ENCODE measurements at places on chromosomes 4 and X.
A peak's percentile ranks its signal among the peaks of the same experiment; 100 is the strongest.

DNA sequence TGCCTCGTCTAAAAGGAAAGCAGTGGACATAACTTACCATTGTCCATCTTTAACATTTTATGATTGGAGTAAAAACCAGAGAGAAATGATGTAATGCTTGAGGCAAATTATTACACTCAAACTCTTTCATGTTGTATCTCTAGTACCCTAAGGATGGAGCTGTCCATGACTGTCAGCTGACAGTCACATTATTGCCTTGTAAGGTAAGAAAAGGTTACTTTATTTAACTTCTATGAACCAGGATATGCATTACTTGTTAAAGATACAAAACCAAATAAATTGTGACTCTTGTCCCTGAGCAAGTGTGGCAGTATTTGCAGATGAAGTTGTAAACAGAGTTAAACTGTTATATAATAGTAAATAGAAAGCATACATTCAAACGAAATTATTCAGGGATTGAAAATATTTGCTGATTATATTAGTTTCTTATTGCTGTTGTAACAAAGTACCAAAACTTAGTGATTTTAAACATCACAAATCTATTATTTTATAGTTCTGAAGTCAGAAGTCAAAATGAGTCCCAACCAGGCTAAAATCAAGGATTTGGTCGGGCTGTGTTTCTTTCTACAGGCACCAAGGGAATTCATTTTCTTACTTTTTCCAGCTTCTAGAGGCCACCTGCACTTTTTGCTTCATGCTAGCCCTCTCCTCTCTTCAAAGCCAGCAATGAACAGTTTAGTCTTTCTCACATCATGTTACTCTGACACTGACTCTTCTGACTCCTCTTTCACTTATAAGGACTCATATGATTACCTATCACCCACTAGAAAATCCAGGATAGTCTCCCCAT is 113.8 kb downstream of the CEP44 start:
- no peak for DNase-seq

GRCh38 chrX:154718616-154719015 is 32.3 kb downstream of the GAB3 start:
- no peak for DNase-seq

DNA sequence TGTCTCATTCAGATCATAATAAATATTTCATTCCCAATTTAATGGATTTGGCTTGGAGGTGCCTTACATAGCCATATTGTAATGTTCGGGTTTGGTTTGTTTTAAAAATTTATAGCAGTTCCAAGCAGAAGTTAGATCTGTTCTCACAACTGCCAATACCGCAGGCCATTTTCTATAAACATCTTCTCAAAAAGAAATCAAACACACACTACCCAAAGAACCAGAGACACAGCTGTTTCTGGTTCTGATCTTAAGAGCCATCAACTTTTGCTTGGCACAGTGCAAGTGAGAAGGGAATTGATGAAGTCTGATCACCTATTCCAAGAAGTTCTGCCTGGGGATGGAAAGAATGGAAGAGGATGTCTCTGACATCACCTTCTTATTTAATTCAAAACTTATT is 22.9 kb downstream of the MID1IP1 start:
- DNase-seq: no peak

DNA sequence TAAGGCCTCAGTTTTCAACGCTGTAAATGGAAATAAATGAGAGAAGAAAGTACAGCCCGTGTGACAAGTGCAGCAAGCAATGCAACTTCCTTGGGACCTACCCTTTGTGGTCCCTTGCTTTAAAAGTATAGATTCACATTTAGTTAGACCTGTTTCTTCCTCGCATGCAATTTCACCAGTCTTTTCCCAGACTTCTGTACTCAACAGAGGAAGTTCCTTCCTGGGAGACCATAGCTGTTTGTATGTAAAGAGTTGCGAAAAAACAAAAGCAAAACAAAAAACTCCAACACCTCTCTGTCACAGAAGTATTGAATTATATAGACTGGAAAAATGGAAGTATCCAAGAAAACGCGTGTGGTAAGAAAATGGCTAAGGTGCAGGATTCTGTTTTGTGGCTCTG is 1.1 kb upstream of the IRF2 start:
- no peak for DNase-seq

GRCh38 chr4:122458625-122459024 is 2.1 kb upstream of the IL2 start:
- DNase-seq: peak; percentile 60

DNA sequence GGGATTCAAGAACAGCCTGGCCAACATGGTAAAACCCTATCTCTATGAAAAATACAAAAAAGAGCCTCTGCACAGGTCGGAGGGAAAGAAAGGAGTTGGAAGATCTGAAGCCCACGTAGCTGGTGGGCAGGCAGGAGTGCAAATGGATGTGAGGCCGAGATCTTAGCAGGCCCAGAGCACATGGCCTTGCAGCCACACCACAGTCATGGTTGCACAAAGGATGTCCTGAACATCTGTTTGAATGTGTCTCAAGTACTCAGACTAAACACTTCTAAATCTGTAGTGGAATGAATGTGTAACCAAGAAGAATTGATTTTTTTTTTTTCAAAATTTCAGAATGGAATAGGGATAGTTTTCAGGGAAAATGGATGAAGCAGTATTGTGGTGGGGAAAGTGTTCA is 10.8 kb downstream of the CA5B start:
- no peak for DNase-seq

DNA sequence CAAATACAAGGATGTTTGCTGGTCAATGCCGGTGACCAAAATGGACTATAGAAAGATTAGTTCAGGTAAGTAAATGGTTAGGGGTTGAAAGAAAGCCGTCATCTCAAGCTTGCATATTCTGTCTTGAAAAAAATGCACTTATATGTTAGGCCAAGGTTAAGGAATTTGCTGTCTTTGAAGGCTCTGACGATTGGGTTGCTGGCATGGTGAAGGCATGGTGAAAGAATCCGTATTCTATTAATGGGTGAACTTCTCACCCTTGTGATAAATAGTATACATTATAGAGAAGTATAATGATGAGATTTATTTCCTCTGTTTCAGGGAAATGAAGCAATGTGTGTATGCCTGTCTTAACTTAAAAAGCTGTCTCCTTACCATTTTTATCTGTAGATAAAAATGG is 132.6 kb downstream of the ADGRL3 start:
- no peak for DNase-seq

DNA sequence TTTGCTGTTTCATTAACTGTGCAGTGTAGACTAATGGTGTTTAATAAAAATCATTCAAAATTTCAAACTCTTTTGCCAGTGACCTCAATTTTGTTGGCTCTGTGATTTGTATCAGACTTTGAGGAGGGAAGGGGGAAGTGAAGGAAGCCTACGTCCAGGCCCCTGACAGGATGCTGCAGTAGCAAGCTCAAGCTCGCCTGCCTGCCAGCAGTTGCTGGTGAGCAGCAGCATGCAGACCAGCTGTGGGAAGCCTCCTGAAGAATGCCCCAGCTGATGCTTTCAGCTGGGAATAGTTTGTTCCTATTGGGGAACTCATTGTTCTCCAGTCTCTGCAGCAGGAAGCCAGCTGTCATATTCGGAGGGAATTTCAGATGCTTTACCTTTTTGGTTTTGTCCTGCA is 495.2 kb downstream of the AFF2 start:
- DNase-seq: no peak

DNA sequence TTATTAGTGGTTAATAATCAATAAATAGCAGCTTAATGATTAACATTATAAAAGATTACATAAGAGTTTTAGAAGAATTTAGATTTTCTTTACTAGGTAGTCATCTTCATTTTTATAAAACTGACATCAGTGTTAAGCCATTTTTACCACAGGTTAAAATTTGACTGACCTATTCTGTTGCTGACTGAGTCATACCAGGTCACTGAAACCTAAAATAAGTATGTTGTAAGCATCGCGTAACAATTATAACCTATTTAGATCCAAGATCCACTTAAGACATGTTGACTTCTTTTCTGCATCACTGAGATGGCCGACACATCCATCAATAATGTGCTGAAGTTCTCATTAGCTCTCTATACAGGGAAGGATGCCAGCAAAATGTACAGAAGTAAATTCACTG is 36.7 kb downstream of the ARX start:
- no peak for DNase-seq

DNA sequence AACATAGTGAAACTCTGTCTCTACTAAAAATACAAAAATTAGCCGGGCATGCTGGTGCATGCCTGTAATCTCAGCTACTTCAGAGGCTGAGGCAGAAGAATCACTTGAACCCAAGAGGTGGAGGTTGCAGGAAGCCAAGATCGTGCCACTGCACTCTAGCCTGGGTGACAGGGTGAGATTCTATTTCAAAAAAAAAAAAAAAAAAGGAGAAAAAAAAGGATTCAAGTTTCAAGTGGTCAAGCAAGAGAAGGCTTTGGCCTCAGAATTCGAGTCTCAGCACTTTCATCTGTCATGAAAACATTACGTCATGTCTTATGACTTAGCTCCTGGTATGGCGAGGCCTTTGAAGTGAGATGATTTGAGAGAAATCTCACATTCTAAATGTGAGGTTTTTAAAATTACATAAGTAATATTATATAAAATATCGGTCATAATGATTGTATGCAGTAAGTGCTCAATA is 21.2 kb upstream of the DHRSX start:
- no peak for DNase-seq

GRCh38 chr4:149008415-149009025 is 566.3 kb upstream of the NR3C2 start:
- no peak for DNase-seq

GRCh38 chr4:168846414-168846813 is 163.6 kb downstream of the CBR4 start:
- DNase-seq: no peak

DNA sequence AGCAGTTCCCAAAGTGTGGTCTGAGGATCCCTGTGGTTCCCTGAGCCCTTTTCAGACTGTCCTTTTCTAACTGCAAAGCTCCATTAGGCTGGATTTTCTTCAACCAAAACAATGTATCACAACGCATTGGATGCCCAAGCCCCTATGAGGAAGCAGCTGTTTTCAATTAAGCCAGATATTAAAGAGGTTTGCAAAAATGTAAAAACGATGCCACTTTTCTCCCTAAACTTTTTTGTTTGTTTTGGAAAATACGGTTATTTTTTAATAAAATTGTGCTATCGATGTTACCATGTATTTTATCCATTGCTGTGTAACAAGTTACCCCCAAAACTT is 170.4 kb upstream of the BCOR start:
- no peak for DNase-seq

- no peak for DNase-seq
These were observed 347.1 kb downstream of the FBXW7 start for GRCh38 chr4:152188801-152189200.

- no peak for DNase-seq
These were observed 32.7 kb downstream of the TMSB4X start for GRCh38 chrX:13007519-13008188.

- DNase-seq: peak; percentile 2
These were observed 773 bp upstream of the TXLNG start for GRCh38 chrX:16785247-16786138.

DNA sequence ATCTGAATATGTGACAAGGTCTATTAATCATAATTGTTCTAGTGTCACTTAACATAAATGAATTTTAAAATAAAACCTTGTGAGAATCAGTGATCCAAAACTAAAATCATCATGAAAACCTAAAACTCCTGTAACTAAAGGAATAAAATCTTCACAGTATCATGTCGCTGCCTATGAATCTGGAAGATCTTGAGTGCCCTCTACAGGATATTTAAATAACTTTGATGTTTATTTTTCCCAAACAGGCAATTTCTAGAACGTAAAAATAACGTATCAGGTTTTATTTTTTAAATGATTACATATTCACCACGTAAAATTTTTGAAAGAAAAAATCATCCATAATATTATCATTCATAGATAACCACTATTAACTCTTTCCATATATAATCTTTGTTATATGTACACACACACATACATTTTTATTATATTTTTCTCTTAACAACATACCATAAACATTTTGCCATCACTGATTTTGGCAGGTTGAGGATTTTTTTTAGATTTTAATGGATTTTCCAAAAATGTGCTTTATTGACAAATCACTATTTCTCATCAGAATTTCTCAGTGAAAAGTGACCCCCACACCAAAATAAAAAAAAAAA is 79.6 kb downstream of the COMMD8 start:
- peak; percentile 16 for DNase-seq

DNA sequence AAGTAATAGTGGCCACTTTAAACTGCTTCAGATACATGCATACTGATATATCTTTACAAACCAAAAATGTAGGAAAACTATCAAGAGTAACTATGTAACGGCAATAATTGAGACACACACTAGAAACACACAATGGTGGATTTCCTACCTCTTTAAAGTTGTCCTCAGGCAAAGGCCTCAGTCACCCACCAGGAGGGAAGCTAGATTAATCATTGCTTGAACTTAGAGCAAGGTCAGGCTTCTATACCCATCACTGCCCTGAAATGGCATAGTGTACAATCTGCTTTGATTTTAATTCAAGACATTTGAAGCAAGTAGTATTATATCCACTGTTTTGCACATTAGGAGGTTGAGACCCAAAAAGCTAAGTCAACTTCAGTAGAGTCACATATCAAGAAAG is 110.9 kb downstream of the AREG start:
- no peak for DNase-seq

GRCh38 chrX:150365051-150365989 is 2.2 kb downstream of the MAMLD1 start:
- peak; percentile 71 for DNase-seq

- DNase-seq: no peak
These were observed 230.6 kb downstream of the PTTG2 start for GRCh38 chr4:38190717-38191178.

- DNase-seq: no peak
These were observed 13.8 kb downstream of the TIMM17B start for GRCh38 chrX:48883729-48884128.

DNA sequence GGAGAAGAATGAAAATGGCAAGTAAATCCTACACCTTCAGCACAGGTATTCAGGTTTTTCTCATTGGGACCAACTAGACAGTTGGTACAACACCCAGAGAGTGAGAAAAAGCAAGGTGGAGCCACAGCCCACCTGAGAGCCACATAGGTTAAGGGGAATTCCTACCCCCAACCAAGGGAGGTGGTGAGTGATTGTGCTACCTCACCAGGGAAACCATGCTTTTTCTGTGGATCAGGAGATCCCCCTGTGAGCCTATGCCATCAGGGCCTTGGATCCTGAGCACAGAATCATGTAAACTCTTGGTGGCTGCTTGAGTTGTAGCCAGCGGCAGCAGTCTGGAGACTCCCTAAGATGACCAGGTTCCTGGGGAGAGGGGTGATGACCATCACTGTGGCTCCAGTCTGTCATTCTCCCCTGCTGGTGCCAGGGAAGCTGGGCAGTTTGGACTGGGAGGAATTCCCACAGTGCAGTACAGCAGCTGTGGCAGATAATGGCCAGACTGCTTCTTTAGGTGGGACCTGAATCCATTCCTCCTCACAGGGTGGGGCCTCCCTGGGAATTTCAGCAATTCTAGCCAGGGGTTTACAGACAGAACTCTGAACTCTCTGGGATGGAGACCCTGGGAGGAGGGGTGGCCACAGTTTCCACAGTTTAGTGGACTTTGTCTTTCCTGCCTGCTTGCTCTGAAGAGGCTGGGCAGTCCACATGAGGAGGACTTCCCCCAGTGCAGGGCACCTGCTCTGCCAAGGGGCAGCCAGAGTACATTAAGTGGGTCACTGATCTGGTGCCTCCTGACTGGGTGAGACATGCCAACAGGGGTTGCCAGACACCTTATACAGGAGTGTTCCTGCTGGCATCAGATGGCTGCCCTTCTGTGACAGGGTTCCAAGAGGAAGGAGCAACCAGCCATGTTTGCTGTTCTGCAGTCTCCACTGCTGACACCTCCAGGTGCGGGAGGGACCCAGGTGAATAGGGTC is 43.2 kb downstream of the PARM1 start:
- no peak for DNase-seq

Data from CD4-positive, alpha-beta T cell treated with Interleukin-10 for 1 hour (primary cell).